Left cardiac atrium (tissue), 4 donors: ENCODE measurements at places on chromosomes 5 and 9. TPM values are rescaled to one million over a fixed set of nuclear protein-coding genes. Genes with fewer than 3 reads are reported as not detected.
A peak's percentile ranks its signal among the peaks of the same experiment; 100 is the strongest.

PCDHB13 gene
- 5.3 TPM for total RNA-seq

S100Z gene
- total RNA-seq: not detected

DNA sequence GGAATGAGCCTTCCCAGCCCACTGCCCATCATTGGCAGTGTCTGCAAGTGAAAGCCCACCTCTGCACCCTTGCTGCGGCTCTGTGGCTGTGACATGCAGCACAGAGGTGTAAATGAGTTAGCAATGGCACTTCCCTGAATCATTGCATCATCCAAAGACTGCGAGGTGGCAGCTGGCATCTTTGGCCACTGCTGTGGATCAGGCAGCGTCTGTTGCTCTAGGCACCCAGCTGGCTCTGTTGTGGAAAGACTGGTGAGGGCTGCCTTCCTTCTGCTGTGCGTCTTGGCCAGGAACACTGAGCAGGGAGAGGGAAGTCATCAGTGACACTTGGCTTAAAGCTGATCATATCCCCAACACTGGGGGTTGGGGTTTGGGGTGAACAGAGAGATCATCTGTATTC is 64.5 kb downstream of the MFAP3 start:
- no peak for DNase-seq

DNA sequence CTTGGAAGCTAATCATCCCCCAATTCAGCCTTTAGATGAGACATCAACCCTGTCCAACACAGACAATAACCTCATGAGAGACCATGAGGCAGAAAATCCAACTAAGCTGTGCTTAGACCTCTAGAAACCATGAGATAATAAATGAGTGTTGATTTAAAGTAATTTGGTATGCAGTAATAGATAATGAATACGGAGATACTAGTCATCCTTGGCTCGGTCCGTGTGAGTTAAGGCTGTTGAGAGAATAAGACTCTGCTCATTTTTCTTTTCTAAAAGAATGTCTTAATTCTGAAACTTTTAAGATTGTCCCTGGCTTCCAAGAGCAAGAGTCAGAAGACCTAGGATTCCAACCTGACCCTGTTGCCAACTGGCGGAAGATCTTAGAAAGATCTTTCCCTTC is 6.1 kb downstream of the TNC start:
- no peak for DNase-seq

DNA sequence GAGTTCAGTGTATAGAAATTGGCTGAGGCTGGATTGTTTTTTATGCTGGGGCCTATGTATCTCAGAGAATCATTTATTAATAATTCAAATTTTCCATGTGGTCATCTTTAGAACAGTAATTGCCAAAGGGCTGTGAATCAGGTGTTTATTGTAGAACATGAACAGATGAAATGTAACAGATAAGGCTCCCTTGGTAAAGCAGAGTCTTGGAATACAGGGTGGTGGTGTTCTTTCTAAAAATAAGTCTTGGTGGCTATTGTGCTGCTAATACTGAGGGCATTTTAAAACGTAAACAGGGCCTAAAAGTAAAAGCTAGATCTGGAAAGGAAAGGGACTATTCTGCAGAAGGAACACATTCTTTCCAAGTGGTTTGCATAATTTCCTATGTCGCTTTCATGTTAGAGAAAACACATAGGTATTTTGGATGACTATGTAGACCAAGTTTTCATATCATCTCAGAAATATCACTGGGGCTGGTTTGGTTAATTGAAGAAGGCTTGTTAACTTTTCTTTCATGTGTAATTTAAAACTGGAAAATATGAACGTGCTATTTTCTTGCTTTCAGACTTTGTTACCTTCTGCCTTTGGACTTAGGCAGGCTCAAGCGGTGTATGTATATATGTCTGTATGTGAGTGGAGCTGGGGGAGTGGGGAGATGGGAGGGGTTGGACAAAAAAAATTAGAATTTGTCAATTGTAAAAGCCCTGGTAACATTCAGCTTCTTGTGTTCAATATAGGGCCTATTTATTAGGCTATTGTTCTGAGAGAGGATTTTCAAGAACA is 119.9 kb upstream of the ANKRD55 start:
- no peak for DNase-seq

DNA sequence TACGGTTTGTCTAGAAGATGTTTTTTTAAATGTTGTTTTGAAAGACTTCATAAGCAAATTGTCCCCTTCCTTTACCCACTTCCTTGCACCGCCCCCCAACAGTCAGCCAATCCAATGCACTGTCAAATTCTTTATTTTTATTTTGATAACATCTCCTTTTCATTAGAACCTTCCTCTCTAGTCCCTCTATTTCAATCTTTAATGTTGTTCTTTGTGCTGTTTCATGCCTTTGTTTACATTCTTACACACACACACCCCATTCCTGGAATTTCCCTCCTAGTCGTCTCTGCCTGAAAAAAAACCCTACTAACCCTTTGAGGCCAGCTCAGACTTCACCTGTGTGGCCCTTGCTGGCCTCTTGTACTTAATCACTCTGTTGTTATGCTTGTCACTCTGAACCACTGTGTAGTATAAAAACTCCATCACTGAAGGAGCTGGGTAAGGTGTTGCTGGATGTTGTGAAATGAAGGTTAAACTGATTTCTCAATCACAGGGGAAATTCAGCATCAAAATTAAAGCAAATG is 133.4 kb downstream of the UGCG start:
- no peak for DNase-seq

DNA sequence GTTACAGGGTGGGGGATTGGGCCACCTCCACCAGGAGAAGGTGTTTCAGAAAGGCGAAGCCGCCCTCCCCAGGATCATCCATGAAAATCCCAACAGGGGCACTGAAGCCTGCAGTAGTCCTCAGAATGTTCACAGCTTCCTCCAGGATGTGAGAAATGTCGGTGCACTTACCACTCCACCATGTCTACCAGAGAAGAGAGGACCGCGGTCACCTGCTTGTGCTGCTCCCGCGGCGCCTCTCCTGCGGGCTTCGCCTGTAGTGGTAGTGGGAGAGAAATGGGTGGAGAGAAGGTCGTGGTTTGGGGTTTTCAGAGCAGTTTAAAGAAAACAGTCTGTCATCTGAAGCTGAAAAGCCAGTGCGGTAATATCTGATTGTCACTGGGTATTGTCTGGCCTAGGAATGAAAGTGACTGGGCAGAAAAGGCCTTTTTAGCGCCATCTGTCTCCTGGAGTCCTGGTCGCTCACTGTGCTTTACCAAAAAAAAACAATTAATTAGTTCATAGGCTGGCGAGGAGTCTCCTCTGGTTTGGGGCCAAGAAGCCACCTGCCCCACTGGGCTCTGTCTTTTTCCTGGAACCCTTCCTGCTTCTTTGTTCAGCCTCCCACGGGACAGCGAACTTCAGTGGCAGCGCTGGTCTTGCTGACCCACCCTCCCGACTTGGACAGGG is 23.0 kb upstream of the PPP1R26 start:
- DNase-seq: no peak

- no peak for DNase-seq
These were observed 377.1 kb upstream of the RORB start for GRCh38 chr9:74120061-74120460.

DNA sequence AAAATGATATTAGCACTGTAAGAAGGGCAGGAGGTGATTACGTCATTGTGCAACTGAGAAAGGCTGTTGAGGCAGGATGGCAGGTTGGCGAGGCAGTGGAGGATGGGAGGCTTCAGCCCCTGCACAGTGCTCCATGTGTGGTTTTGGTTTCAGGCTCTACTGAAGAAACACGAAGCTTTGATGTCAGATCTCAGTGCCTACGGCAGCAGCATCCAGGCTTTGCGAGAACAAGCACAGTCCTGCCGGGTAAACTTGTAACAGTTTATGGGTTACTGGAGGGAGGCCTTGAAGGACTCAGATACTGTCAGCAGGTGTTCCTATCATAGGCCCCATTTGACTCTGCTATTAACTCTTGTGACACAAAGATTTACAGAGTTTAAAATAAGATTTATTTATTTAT is 35.1 kb downstream of the SPTAN1 start:
- DNase-seq: no peak

GRCh38 chr5:43193181-43193893 is 1.3 kb downstream of the NIM1K start:
- DNase-seq: peak; percentile 29

GRCh38 chr5:35374584-35374983 is 144.3 kb upstream of the PRLR start:
- DNase-seq: no peak
